ENCODE measurements at places on chromosomes 1 and 21.
A peak's percentile ranks its signal among the peaks of the same experiment; 100 is the strongest.

DNA sequence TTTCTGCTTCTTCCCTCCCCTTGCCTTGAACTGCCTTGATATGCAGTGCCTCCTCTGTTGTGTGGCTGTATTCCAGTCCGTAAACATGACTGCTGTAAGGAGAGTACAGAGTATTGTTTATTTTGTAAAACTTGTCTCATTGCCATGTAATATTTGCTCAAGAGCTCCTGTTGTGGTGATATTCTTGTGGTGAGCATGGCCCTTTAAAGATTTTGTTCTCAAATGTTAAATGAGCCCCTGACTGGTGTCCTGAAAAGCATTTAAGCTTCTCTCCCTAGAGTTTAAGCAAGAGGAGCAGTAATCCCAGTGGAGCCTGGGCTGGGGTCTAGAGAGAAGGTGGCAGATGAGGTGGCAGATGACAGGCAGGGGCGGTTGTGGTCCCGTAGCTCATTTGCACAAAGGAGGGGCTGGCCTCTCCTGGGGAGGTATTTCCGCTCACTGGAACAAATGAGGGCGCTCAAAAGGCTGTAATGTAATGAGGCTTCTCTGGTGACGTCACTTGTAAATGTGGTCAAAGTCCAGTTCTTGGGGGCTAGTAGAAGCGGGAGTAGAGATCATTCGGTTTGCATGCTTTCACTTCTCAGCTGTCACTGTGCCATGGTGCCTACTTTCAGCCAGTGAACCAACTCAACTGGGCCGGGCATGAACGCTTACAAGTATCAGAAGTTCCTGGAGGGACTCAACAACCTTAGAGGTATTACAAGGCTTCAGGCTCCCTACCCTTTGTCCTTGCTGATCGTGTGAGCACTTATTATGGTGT is 46.0 kb upstream of the MACF1 start:
- peak; percentile 71 for ATAC-seq

- ATAC-seq = peak; percentile 35
Measured at GRCh38 chr1:11052839-11053757, 6.1 kb upstream of the MASP2 start.

DNA sequence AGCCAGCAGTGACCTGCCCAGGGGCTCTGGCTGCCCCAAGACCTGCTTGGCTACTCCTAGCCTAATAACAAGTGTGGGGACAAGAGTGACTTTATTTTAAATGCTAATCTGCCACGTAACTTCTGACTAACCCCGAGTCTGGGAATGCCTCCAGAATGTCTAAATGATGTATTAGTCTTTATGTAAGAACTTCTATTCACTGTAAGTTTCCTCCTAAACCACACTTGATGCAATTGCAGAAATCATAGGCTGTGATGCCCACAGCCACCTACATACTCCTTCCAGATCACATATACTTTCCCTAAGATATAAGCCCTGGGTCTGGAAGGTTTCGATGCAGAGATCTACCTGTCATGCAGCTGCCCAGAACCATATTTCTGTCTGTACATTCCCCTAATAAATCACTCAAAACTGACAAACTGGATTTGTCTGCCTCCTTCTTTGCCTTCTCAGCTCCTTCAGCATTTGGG is 5.9 kb upstream of the VPS45 start:
- ATAC-seq = peak; percentile 41

DNA sequence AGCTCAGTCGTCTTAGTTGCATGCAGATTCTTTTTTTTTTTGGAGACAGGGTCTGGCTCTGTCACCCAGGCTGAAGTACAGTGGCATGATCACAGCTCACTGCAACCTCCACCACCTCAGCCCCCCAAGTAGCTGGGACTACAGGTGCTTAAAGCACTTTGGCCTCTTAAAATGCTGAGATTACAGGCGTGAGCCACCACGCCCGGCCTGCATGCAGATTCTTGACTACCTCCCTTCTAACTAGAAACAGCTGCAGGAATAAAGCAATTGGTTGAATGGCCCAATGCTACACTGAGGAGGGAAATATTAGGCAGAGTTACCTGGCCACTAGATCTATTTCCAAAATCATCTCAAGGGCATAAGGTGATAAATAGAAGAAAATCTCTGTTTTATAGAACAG is 29.5 kb upstream of the TTC39A start:
- no peak for ATAC-seq

DNA sequence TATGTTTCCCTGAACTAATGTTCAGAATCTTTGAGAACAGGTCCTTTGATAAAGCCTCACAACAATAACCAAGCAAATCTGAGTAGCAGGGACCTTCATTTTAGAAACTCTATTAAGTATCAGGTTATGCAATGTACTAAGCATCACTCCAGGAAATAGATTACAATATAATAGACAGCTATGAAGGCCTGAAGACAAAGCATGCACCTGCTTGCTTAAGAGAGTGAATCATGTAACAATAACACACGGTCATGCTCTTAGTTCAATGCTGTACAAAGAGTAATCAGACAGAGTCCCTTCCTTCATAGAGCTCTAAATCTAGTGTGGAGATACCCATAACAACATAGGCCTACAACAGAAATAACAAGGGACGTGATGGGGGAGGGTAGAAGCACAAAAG is 8.1 kb upstream of the CMPK1 start:
- no peak for ATAC-seq

- ATAC-seq = no peak
Measured at GRCh38 chr1:62493656-62494055, 56.8 kb downstream of the USP1 start.

DNA sequence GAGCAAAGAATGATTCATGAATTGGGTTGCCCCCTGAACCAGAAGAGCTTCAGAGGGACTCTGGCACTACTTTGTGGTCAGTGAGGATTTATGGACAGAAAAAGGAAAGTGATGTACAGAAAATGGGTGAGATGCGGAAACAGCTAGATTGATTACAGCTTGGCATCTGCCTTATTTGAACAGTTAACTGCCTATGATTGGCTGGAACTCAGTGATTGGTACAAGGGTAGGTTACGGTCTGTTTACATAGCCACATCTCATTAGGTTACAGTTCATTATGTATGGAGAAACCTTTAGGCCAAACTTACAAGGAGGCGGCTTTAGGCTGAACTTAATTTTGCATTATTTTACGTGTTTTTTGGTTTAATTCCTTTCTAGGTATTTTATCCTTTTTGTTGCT is 29.0 kb upstream of the RHOU start:
- no peak for ATAC-seq

Measured in motor neuron (in vitro differentiated cells).